ENCODE measurements at places on chromosomes 12 and 14. TPM values are rescaled to one million over a fixed set of nuclear protein-coding genes. Genes with fewer than 3 reads are reported as not detected.

The ENTPD5 gene
- 3.2 TPM for polyA plus RNA-seq

The LIN7A gene
- 0.05 TPM for polyA plus RNA-seq

The BHLHE41 gene
- not detected for polyA plus RNA-seq

The DEPDC4 gene
- 1.1 TPM for polyA plus RNA-seq

The ADAMTS20 gene
- polyA plus RNA-seq = not detected

The TEAD4 gene
- polyA plus RNA-seq = not detected

The NDUFA9 gene
- 204 TPM for polyA plus RNA-seq

The LRRC10 gene
- not detected for polyA plus RNA-seq

The NELL2 gene
- polyA plus RNA-seq = 4.4 TPM

The P2RX2 gene
- not detected for polyA plus RNA-seq

The RNASE13 gene
- polyA plus RNA-seq = not detected

The CLEC2D gene
- polyA plus RNA-seq = 223 TPM

The FOXN4 gene
- polyA plus RNA-seq = not detected

The APOF gene
- polyA plus RNA-seq = not detected

The SERPINA10 gene
- not detected for polyA plus RNA-seq

The LRP6 gene
- 0.76 TPM for polyA plus RNA-seq

The PCK2 gene
- 26.3 TPM for polyA plus RNA-seq

The MMP17 gene
- not detected for polyA plus RNA-seq

The ANO2 gene
- polyA plus RNA-seq = not detected

The CEBPE gene
- polyA plus RNA-seq = 0.24 TPM

The SYNDIG1L gene
- polyA plus RNA-seq = not detected

The IL23A gene
- polyA plus RNA-seq = 18.8 TPM

The CHMP4A gene
- polyA plus RNA-seq = 130 TPM

The ESPL1 gene
- polyA plus RNA-seq = 0.24 TPM

The NOVA1 gene
- polyA plus RNA-seq = not detected

The PDE3A gene
- not detected for polyA plus RNA-seq

The PAH gene
- polyA plus RNA-seq = not detected

The USP44 gene
- 0.86 TPM for polyA plus RNA-seq

The CSAD gene
- 1.4 TPM for polyA plus RNA-seq

The E2F7 gene
- polyA plus RNA-seq = 0.13 TPM

The ACVRL1 gene
- polyA plus RNA-seq = not detected

The PRICKLE1 gene
- polyA plus RNA-seq = 0.05 TPM

The FAM186B gene
- not detected for polyA plus RNA-seq

The RHOJ gene
- polyA plus RNA-seq = not detected

The FZD10 gene
- not detected for polyA plus RNA-seq

The SLC6A15 gene
- not detected for polyA plus RNA-seq

The KRT71 gene
- polyA plus RNA-seq = not detected

The SMCO3 gene
- polyA plus RNA-seq = not detected

The DIP2B gene
- 12.2 TPM for polyA plus RNA-seq

The CRACR2A gene
- 12.0 TPM for polyA plus RNA-seq

The C14orf39 gene
- not detected for polyA plus RNA-seq

The DTX3 gene
- polyA plus RNA-seq = 6.0 TPM

The DAO gene
- polyA plus RNA-seq = not detected

The SLC10A1 gene
- polyA plus RNA-seq = 0.17 TPM

The SIX6 gene
- polyA plus RNA-seq = not detected

The RNASE3 gene
- not detected for polyA plus RNA-seq

The GLT1D1 gene
- polyA plus RNA-seq = 0.08 TPM

The SRRM4 gene
- polyA plus RNA-seq = not detected

The NTF3 gene
- polyA plus RNA-seq = not detected

The DAAM1 gene
- 6.1 TPM for polyA plus RNA-seq

The LBHD2 gene
- polyA plus RNA-seq = not detected

The FGF6 gene
- not detected for polyA plus RNA-seq

The DCAF4 gene
- polyA plus RNA-seq = 12.1 TPM

The MYO1H gene
- not detected for polyA plus RNA-seq

The MCRS1 gene
- polyA plus RNA-seq = 81.0 TPM

The NEUROD4 gene
- polyA plus RNA-seq = not detected
